Stimulated activated CD8-positive, alpha-beta memory T cell treated with anti-CD3 and anti-CD28 coated beads, Interleukin-4, amount 100 ng/mL, for 4 hours (primary cell): ENCODE measurements at places on chromosomes 4 and X.

DNA sequence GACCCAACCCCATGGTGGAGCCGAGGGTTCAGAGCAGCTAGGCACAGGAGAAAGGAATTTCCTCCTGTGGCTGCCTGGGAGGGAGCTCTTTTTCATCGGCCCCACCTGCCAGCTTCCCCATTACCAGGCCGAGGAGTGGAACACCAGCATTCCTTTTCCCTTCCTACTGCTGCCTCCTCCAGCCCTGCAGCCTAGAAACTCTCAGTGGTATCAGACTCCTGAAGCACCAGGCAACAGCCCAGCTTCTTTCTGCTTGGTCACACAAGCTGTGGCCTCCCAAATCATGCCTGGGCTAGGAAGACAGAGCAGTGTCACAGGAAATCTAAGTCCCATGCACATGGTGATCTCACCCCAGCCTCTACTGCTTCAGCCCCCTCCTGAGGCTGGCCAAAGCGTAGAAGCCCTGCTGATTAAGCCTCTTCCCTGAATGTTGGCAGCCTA is 30.1 kb downstream of the RTL5 start:
- no peak for DNase-seq

GRCh38 chr4:23290656-23291055 is 597.9 kb downstream of the GBA3 start:
- no peak for DNase-seq

GRCh38 chrX:68570598-68570997 is 71.7 kb downstream of the YIPF6 start:
- DNase-seq = no peak

- DNase-seq = no peak
These were observed 373.4 kb downstream of the PDGFC start for GRCh38 chr4:156598138-156598681.

GRCh38 chr4:2728806-2729532 is 27.2 kb downstream of the TNIP2 start:
- no peak for DNase-seq

DNA sequence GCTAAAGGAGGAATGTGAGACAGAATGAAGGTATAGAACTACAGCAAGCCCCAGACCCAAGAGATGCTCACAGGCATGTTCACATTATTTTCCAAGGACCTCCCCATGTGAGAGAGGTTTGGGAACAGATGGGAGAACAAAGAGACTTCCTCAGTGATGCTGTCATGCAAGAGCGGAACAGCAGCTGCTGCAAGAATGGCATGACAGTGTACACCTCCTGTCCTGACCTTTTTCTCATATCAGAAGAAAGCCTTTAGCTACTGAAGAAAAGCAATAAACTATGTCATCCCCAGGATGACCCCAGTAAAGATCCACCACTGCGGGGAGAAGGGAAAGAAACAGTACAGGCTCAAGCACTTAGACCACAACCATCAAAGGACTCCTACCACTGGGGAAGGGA is 7.2 kb downstream of the PRDM5 start:
- DNase-seq = no peak

DNA sequence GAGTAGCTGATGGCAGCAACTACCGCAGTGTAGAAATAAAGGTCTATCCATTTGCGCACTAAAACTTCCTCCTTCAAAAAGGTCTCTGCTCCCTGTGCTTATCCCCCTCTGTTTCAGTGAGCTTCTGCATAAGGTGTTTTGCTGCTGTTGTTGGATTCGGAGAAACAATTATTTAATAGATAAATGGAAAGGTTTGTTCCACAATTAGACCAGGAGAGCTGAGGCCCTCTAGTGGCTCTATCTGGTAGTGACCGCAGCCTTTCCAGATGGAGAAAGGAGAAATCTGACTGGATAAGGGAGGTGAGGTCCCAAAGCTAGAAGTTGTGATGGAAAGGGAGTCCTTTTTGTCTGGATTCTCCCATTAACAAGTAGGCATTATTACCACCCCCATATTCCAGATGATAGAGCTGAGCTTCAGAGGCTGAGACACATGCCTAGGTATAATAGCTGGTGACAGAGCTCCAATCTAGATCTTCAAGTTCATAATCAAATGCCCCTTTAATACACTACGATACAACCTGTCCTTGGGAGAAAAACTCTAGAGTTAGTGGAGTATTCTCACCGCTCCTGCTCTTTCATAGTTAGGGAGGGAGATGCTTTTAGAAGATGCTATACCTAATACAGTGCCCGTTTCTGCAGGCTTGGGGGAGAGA is 5.1 kb upstream of the GABRQ start:
- DNase-seq = no peak

- DNase-seq = no peak
These were observed 22.7 kb downstream of the RGS12 start for GRCh38 chr4:3315566-3315965.

- no peak for DNase-seq
These were observed 55.6 kb downstream of the HAUS3 start for GRCh38 chr4:2186133-2186864.

GRCh38 chrX:131881194-131881593 is 141.9 kb upstream of the STK26 start:
- DNase-seq = no peak

- no peak for DNase-seq
These were observed 35.3 kb downstream of the DCTD start for GRCh38 chr4:182881914-182882313.
